ENCODE measurements at places on chromosomes 12 and 14. TPM values are rescaled to one million over a fixed set of nuclear protein-coding genes. Genes with fewer than 3 reads are reported as not detected.

Gene MAP1LC3B2
- total RNA-seq, result 1.9 TPM

- no peaks in the 10 kb centered on the region for H3K4me1 ChIP-seq
- no peak overlapping the region for H3K4me3 ChIP-seq
- no peaks in the 10 kb centered on the region for H3K27me3 ChIP-seq
Observed at GRCh38 chr14:68401855-68402254, 391.0 kb downstream of the ZFP36L1 start.

- no peak overlapping the region for H3K27ac ChIP-seq
- H3K36me3 ChIP-seq, result no peaks in the 10 kb centered on the region
- H3K27me3 ChIP-seq, result no peaks in the 10 kb centered on the region
- peaks cover 5% of the 10 kb centered on the region for H3K4me1 ChIP-seq
- H3K4me3 ChIP-seq, result no peak overlapping the region
- DNase-seq, result peak; percentile 22
Observed at GRCh38 chr12:125140279-125141209, 75.3 kb downstream of the AACS start.

GRCh38 chr12:130456375-130457199 lies 118.9 kb downstream of the PIWIL1 start:
- DNase-seq, result no peak
- H3K4me3 ChIP-seq, result no peak overlapping the region
- no peaks in the 10 kb centered on the region for H3K36me3 ChIP-seq

DNA sequence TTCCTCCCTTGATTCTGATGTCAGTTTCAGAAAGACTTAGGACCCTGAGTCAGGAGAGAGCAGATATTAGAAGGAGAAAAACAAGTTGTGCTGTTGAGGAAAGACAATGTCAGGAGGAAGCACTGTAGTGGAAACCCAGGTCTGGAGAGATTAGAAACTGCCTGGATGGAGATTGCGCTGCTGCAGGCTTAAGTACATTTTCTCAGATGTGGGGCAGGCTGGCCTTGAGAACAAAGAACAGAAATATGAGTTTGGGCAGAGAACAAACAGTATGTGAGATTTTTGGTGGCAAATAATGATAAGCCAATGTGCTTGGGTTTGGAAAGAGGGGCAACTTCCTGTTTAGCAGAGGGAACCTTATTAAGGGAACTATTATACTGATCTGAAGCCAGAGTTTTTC lies 74.3 kb upstream of the PRMT8 start:
- DNase-seq, result no peak
- no peaks in the 10 kb centered on the region for H3K27me3 ChIP-seq
- H3K27ac ChIP-seq, result no peak overlapping the region
- no peak overlapping the region for H3K4me3 ChIP-seq
- H3K36me3 ChIP-seq, result no peaks in the 10 kb centered on the region

Gene USP44
- 0.10 TPM for total RNA-seq

Gene E2F7
- total RNA-seq, result 13.1 TPM

GRCh38 chr14:50830044-50830931 lies 674 bp downstream of the NIN start:
- peak overlapping the region; percentile 63 for H3K4me3 ChIP-seq
- H3K27me3 ChIP-seq, result no peaks in the 10 kb centered on the region
- no peak overlapping the region for H3K27ac ChIP-seq
- DNase-seq, result no peak
- H3K4me1 ChIP-seq, result peaks cover 3% of the 10 kb centered on the region

DNA sequence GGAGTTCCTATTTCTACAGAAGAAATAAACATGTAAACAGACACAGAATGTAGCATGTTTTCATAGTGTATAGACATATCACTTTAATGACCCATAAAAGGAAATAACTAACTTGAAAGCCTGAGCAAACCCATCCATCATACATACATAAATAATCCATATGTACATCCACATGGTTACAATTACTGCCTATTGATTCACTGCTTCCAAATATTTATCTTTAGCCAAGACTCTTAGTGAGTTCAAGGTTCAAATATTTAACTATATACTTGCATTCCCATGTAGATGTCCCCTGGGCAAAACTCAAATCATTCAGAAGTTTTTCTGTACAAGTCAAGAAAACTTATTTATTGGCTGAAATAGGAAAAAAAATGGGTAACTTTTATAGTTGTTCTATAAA lies 95.4 kb downstream of the CCER1 start:
- no peaks in the 10 kb centered on the region for H3K27me3 ChIP-seq
- no peak overlapping the region for H3K4me3 ChIP-seq
- H3K27ac ChIP-seq, result no peak overlapping the region
- no peaks in the 10 kb centered on the region for H3K36me3 ChIP-seq
- no peaks in the 10 kb centered on the region for H3K4me1 ChIP-seq
- DNase-seq, result no peak

Gene OAS2
- 2.7 TPM for total RNA-seq

Gene MEG3
- 62.4 TPM for total RNA-seq

GRCh38 chr12:131229426-131230339 lies 276.0 kb downstream of the ADGRD1 start:
- H3K27ac ChIP-seq, result no peak overlapping the region
- H3K36me3 ChIP-seq, result no peaks in the 10 kb centered on the region
- H3K4me1 ChIP-seq, result no peaks in the 10 kb centered on the region
- H3K27me3 ChIP-seq, result no peaks in the 10 kb centered on the region
- DNase-seq, result no peak
- H3K4me3 ChIP-seq, result no peak overlapping the region

- no peak overlapping the region for H3K27ac ChIP-seq
- no peak overlapping the region for H3K4me3 ChIP-seq
- H3K36me3 ChIP-seq, result no peaks in the 10 kb centered on the region
- H3K27me3 ChIP-seq, result no peaks in the 10 kb centered on the region
- no peak for DNase-seq
Observed at GRCh38 chr12:1925684-1926006, 7.2 kb upstream of the CACNA2D4 start.

DNA sequence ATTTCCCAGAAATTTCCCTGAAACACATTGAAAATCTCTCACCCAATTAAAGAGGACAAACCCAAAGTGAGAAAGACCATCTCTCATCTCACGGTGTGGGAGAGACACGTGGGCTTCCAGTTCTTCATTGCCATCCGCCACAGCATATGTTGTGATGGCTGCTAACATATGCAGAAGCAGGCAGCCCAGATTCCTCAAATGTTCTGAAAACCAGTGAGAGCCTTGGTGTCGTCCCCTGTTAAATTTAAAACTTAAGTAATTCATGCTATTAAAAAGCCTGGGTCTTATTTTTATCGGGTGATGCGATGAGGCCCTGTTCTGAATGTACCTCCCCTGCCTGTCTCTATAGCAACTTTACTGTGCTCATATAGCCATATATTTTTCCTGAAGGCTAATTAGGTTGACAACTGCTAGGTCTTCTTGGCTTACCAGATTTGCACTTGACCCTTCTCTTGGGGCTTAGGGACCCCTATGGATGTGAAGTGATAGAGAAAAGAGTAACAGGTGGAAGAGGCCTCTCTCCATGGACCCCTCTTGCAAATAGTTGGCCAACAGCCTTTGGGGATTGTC lies 2.8 kb upstream of the FGF6 start:
- no peaks in the 10 kb centered on the region for H3K27me3 ChIP-seq
- DNase-seq, result no peak
- H3K27ac ChIP-seq, result no peak overlapping the region

DNA sequence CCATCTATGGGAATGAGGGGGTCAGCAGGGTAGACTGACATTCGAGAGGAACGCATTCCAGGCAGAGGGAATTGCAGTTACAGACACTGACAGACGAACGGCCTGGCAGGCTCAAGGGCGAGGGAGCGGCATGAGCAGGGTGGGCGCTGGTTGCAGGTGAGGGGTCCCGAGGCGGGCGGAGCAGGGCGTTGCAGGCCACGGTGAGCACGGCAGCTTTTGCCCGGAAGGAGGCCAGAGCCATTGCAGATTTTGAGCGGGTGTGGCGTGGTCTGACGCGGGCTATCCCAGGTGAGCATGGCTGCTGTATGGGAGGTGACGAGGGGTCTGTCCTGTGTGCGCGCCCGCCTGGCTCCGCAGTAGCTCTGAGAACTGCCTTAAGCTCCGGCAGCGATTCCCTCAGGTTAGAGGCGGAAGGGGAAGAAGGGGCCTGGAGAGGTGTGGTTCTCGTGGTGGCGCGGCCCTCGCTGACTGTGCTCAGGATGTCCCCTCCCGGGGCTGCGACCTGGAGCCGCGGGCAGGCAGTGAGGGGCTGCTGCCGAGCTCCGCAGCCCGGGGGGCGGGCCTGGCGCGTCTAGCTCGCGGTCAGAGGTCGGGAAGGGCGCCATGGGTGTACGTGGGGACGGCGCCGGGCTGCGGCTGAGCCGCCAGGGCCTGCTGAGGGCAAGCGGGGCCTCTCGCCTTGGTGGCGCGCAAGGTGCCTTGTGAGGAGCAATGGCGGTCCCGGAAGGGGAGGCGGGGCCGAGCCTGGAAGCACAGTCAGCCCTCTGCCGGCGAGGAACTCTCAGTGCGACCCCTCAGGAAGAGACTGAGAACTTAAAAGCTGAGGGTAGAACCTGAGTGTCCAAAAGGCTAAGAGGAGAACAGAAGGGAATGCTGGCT lies 177.1 kb downstream of the CACNA1C start:
- H3K4me3 ChIP-seq, result no peak overlapping the region
- no peaks in the 10 kb centered on the region for H3K36me3 ChIP-seq
- no peaks in the 10 kb centered on the region for H3K27me3 ChIP-seq

Gene GTF2A1
- 34.4 TPM for total RNA-seq

DNA sequence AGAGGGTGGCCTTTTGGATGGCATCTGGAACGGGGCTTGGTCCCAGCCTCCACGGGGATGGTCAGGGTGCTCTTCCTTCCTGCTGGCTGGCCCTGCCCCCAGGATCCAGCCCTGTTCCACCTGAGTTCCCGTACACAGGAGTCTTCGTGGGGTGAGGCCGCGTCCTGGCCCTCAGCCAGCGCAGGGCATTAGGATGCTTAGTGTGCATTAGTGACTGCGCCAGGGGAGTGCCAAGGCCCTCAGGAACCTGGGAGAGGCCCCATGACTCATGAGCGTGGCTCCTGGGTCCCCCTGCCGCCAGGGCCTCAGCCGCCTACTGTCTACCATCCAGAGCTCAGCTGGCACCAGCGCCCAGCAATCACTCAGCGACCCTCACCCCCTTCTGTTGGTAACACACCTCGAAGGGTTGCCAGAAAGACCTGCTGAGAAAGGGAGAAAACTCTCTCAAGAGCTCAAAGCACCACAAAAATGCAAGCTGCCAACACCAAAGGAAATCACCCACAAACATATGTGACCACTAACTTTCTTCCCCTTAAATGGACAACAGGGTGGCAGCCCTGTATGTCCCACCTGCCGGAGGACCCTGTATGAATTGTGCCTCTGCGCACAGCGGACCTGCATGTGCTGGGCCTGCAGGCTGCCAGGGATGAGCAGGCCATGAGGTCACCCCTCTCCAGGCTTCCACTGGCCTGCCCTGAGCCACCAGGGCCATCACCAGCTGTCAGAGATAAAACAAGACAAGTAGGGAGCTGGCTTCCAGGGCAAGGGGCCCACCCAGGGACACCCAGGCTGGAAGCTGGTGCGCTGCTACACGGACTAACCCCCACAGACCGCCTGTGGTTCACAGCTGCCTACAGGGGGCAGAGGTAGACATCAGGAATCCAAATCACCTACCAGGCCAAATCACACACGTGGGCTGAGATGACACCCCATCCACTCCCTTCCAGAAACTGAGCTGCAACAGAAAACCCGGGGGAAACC lies 28.7 kb downstream of the CCDC85C start:
- DNase-seq, result no peak
- no peaks in the 10 kb centered on the region for H3K27me3 ChIP-seq
- H3K27ac ChIP-seq, result peak overlapping the region; percentile 90
- H3K4me3 ChIP-seq, result no peak overlapping the region
- H3K4me1 ChIP-seq, result peaks cover 85% of the 10 kb centered on the region

Gene OLR1
- 0.74 TPM for total RNA-seq

DNA sequence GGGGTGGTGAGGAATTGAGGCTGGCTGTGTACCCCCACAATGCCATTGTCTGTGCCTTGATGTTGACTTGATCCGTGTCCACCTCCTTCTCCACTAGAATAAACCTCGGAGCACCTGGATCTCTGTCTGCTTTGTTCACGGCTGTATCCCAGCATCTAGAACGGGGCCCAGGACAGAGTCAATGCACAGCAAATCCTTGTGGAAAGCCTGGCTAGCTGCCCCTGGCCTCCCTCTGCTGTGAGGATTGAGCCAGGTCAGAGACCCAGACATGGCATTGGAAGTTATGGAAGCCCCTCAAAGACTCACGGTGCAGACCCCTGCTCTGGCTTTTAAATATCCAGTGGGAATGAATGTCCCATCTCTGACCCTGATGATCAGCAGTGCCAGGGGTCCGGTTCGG lies 109.2 kb downstream of the SCARB1 start:
- peaks cover 34% of the 10 kb centered on the region for H3K4me1 ChIP-seq
- H3K27me3 ChIP-seq, result no peaks in the 10 kb centered on the region
- no peaks in the 10 kb centered on the region for H3K36me3 ChIP-seq
- no peak for DNase-seq

Gene CISTR
- total RNA-seq, result not detected

DNA sequence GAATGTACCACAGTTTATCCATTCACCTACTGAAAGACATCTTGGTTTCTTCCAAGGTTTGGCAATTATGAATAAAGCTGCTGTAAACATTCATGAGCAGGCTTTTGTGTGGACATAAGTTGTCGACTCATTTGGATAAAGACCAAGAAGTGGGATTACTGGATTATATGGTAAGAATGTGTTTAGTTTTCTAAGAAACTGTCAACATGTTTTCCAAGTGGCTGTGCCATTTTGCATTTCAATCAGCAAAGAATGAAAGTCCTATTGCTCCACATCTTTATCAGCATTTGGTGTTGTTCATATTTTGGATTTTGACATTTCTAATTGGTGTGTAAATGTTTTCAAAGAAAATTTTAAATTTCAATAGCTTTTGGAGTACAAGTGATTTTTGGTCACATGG lies 27.3 kb upstream of the KLRF1 start:
- no peak overlapping the region for H3K4me3 ChIP-seq
- no peaks in the 10 kb centered on the region for H3K4me1 ChIP-seq
- no peak for DNase-seq
- no peaks in the 10 kb centered on the region for H3K36me3 ChIP-seq

- no peak for DNase-seq
- H3K4me3 ChIP-seq, result no peak overlapping the region
- H3K27ac ChIP-seq, result no peak overlapping the region
- no peaks in the 10 kb centered on the region for H3K27me3 ChIP-seq
- no peaks in the 10 kb centered on the region for H3K36me3 ChIP-seq
Observed at GRCh38 chr14:92729634-92730358, 18.6 kb downstream of the LGMN start.

Gene PTCSC3
- not detected for total RNA-seq

DNA sequence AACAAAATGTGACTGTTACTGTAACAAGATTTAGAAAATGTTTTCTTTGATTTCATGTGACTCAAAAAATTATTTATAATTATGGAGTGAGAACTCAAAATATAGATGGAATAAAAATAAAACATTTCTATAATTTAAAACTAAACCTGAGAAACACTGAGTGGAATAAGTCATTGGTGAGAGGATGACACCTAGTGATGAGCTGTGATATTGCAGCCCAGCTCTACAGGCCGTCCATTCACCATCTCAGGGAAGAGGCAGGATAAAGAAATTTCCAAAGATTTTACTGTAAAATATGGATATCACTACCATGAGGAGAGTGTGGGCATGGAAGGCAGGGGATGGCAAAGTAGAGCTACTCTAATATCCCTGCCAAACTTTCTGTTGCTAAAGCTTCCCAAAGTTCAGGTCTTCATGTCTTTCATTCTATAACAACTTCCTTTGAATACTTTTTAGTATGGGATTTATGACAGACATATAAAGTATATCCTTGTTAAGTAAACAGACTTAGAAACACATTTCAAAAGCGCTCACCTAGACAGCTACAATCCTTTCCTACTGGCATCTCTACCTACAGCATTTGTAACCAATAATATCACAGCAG lies 308.0 kb downstream of the ITPR2 start:
- H3K4me1 ChIP-seq, result peaks cover 7% of the 10 kb centered on the region
- H3K27ac ChIP-seq, result no peak overlapping the region
- no peak overlapping the region for H3K4me3 ChIP-seq
- H3K36me3 ChIP-seq, result no peaks in the 10 kb centered on the region
- DNase-seq, result peak; percentile 33
- no peaks in the 10 kb centered on the region for H3K27me3 ChIP-seq

Gene KCNA5
- not detected for total RNA-seq

All from Panc1 (cell line).